Urinary bladder (tissue), 4 donors: ENCODE measurements at places on chromosomes 1 and 21. TPM values are rescaled to one million over a fixed set of nuclear protein-coding genes. Genes with fewer than 3 reads are reported as not detected.

The TSTD1 gene
- 36.7 TPM for polyA plus RNA-seq

The DCST1 gene
- not detected for polyA plus RNA-seq

The ITPKB gene
- polyA plus RNA-seq = 62.3 TPM

The HSF2BP gene
- polyA plus RNA-seq = 0.37 TPM

The CACNA1S gene
- not detected for polyA plus RNA-seq

The KLF17 gene
- 1.3 TPM for polyA plus RNA-seq
